NCI-H510A (cell line): ENCODE measurements at places on chromosomes 7 and 10.

DNA sequence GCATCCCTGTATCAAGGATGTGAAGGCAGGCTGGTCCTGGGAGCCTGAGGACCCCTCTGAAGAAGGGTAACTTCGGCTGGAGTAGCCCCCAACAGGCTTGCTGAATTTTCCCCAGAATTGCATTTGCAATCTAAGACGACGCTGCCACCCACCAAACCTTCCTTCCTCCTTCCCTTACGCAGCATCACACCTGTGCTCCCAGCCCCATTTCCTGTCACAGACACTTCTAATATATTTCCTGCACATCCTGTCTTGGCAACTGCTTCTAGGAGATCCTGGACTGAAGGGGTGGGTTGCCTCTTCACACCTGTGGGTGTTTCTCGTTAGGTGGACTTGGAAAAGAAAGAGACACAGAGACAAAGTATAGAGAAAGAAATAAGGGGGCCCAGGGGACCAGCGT is 9.4 kb upstream of the PGAM1 start:
- no peak for DNase-seq

DNA sequence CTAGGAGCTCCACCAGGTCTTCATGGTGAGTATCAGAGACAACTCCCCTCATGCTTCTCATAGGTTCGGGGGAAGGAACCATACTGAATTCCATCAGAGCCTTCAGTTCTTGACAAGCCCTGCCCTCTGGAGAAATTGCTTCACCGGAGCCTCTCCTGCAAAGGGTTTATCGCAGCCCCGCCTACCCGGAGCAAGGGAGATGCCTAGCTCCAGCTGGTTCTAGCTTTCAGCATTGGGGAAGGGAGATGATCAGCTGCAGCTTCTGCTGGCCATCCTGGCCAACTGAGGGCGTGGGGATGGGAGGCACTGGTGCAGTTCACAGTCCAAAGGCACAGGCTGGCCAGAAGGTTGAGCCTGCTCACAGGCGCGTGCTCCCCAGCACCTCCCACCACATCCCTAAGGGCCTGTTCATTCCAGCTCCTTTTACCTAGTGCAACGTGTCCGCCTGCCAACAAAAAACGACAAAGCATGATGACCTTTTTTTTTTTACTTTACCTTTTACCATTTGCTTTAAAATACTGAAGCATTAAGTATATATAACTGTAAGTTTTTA is 31.2 kb downstream of the LANCL2 start:
- no peak for DNase-seq

DNA sequence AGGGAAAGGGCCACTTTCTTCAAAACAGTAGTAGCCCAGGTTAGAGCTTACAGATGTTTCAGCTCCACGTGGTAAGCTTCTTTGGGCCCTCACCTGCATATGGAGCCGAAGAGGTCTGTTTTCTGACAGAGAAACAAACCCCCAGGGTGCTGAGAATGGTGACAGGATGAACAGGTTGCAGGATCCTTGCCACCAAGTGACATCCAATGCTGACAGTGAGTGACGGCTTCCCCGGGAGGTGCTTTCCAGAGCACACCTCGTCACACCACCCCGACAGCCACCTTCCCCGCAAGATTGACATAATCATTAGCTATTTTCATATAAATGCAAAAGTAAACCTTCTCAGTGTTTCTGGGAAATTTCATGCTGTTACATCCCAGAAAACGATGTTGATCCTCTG is 109.3 kb upstream of the BTBD16 start:
- DNase-seq: no peak

DNA sequence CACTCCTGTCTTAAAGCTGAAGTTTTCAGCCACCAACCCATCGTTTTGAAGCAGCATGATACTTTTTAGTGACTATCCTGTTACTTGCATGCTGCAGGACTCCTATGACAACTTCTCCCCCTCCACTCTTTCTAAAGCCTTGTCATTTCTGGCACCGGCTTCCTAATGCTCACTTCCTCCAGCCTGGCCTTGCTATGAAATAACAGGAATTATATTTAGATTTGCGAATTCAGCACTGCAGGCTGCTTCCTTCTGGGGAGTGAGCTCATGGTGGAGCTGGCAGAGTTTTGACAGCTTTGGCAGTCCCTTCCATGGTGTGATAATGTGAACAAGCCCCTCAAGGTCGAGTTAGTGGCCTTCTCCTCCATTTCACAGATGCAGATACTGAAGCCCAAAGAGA is 13.4 kb downstream of the BLNK start:
- no peak for DNase-seq

DNA sequence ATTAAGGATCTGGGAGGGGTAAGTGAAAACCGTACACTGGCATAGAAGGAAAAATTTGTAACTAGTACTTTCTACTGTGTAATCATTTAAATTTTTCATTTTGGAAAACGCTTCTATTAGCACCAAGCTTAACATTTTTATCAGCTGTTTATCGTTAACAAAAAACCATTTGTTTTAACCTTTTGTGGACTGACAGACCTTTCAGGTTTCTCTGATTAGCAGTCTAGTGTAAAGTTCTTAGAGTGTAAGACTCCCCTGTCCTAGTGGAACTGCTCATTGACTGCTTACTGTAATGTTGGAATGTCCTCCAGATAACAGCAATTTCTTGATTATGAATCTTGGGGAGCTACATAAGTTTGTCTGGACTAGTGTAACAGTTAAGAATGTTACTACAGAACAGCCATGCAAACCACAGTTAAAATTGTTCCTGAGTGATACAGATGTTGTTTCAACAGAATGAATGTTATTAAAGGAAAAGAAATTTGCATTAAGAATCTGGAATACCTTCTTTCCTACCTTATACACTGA is 2.0 kb downstream of the DBF4 start:
- DNase-seq: no peak

- no peak for DNase-seq
Measured at GRCh38 chr10:119431034-119431772, 111.3 kb downstream of the RGS10 start.

DNA sequence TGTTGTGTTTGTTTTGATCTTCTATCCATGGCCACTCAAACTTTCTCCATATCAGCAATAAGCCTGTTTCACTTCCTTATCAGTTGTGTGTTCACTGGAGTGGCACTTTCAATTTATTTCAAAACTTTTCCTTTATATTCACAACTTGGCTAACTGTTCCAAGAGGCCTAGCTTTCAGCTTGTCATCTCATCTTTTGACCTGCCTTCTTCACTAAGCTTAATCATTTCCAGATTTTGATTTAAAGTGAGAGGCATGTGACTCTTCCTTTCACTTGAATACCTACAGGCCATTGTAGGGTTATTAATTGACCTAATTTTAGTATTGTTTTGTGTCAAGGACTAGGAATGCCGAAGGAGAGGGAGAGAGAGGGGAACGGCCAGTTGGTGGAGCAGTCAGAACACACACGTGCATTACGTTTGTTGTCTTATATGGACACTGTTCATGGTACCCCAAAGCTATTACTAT is 5.5 kb upstream of the GNAT3 start:
- DNase-seq: no peak

DNA sequence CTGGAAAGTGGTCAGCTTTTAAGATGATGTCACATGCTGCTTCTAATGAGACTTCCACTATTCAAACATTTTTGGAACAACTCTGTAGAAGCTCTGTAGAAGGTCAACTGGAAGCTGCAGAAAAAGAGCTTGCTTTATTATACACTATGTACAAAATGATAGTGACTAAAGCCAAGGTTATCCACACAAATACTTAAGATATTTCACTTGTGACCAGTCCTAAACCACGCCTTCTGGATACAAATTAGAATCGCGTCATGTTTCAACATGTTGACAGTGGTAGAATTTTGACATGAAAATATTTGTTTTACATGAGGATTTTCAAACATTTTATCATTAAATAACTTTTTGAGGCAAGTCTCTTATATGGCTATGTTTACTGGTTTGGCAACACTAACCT is 499.6 kb upstream of the PHF14 start:
- no peak for DNase-seq

DNA sequence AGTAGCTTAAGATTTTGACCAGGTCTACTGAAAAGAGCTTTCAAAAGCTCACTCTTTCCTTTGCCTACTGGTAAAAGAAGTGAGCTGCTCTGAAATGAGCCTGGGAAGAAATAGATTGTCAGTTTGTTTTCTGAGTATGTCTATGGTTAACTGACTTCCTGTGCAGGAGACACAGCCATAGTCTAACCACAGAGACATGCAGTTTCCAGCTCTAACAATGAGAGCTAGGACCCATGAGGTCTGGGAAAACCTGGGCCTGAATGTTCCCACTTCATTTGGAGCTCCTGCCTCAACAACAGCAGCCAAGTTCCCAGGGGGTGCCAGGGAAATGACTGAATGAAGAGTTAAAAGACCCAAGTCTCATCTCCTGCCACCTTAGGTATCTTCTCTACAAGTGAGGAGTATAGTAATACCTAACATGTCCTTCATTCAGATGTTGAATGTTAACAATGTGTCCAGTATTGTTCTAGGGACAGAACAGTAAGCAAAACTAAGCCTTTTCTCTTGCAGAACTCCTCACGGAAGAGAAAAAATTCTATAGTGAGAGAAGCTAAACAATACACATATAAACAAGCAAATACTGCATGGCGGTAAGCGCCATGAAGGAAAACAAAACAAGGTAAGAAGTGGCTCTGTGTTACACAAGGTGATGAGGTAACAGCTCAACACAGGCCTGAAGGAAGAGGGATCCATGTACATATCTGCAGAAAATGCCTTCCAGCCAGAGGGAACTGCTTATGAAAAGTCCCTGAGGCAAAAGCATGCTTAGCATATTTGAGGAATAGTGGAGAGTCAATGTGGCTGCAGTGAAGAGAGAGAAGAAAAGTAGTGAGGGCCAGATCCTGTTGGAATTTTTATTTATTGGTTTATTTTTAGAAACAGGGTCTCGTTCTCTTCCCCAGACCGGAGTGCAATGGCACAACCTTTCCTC is 26.4 kb upstream of the ANKRD1 start:
- DNase-seq: no peak

GRCh38 chr7:157151626-157152339 is 13.1 kb downstream of the UBE3C start:
- DNase-seq: no peak

DNA sequence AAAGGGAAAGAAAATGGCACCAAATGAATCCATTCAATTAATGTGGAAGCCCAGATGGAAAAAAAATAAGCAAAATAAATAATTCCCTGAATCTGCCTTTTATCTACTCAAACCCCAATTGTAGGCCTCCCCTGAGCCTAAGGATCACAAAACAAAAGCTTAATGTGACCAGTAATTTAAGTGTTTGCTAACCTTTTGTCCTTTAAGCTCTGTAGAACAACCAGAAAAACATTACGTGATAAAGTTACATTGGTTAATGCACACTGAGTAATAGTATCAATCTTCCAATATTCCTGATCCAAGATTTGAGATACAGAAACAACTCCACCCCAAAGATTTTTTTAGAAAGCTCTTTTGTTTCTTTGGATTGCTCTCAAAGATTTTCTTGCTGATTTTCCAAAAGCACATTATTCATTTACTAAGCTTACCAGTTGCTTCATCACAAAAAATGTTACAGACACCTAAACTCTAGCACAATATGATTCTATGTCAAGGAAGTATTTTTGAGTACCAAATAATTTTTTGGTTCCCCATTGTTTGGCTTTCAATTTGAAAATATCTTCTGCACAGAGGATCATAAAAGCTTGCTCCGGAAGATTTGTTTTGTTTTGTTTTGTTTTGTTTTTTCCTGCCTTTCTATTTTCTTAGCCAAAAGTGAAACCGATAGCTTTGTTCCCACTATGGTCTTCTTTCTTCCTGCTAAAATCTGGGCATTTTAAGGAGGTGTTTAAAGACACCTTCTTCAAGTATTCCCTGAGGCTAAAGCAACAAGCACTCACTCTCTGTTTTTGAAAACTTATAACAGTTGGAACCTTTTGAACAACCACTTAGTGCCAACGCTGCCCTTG is 54.2 kb downstream of the TRIL start:
- DNase-seq: no peak

DNA sequence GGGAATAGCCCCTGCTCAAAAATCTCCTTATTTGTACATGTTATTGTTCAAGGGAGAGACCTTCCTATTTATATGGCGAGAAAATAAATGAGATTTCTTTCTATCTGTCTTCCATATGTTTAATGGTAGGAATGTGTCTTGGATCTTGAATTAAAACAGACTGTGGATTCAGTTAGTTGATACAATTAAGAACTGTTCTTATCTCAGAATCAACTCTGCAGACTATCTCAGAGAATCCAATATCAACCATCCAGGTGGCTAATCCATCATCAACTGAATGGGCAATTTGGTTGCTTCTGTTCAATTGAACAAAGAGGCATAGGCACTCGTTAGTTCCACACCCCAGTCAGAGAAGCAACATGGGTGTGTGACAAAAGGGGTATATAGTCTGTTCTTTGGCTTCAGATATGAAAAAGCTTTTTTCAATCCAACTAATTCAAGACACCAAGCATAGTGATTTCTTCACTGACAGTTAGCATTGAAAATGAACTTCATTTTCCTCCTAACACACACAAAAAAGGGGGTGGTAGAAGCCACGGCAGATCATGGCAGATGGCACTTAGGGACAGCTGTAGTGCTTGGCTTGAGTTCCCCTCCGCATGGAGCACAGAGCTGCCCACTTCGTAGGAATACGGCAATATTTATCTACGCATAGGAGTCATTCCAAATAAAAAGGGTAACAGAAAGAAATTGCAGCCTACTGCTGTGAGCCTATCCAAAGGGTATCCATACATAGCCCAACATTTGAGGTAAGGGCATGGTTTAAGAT is 135.9 kb downstream of the KIAA1217 start:
- DNase-seq: no peak

DNA sequence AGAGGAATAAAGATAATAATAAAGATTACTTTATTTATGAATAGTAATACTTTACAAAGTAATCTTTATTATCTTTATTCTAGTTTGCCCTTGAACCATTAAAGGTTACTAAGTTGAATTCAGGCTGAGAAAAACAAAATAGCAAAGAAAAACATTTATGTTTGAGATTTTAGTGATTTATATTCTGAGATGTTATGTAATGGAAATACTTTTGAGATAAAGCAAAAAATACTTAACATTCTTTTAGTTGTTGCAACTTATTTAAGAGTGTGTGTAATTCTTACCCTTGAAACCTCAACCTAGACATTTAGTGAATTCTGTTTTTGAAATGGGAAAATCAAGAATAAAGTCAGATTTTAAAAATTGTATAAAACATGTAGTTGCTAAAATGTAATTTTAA is 40.0 kb downstream of the MINPP1 start:
- no peak for DNase-seq

- no peak for DNase-seq
Measured at GRCh38 chr10:110827410-110827809, 44.3 kb upstream of the PDCD4 start.
